Activated naive CD4-positive, alpha-beta T cell treated with anti-CD3 and anti-CD28 coated beads, Interleukin-2, amount 50 U/mL, for 72 hours (primary cell): ENCODE measurements at places on chromosomes 5 and 9. TPM values are rescaled to one million over a fixed set of nuclear protein-coding genes. Genes with fewer than 3 reads are reported as not detected.

The G3BP1 gene
- total RNA-seq: 250 TPM

DNA sequence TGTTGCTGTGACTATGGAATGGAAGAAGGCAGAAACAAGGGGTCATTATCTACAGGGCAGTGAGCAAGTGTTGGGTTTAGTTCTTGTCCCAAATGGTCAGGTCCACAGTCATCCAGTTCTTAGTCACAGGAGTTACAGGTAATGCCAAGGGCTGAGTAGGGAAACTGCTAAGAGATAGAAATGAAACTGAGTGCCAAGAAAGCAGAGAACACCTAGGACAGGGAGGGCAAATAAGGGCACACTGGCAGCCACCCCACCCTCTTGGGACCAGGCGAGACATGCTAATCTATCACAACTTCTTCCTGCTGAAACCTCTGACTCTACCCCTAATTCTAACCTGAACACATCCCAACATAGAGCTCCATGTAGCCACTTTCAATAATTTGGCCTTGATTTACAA is 103.2 kb downstream of the KLF4 start:
- DNase-seq: no peak

DNA sequence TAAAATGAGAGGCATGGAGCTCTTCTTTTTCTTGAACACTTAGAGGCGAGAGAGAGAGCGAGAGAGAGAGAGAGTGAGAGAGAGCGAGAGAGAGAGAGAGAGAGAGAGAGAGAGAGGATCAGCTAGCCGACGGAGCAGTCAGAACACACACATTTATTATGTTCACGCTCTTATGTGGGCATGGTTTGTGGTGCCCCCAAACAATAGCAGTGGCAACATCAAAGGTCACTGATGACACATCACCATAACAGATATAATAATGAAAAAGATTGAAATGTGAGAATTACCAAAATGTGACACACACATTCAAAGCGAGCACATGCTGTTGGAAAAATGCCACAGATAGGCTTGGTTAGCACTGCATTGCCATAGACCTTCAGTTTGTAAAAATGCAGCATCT is 116.1 kb downstream of the KDM4C start:
- DNase-seq: no peak

DNA sequence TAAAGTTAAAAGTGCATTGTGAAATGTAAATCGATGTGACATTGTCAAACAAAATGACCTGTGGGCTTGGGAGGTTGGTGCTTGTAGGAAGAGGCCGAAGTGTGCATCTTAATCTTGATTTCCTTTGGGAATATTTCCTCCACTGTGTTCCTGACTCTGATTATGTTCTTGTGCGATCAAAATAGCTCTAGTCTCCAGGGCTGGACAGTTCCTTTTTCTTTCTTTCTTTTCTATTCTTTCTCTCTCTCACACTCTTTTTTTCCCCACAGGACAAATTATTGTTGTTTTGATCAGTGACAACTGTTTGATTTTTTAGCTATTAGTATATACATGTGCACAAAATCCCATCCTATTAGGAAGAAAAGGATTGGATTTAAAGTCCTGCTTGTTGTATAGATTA is 347.5 kb downstream of the ZSWIM6 start:
- DNase-seq: no peak

DNA sequence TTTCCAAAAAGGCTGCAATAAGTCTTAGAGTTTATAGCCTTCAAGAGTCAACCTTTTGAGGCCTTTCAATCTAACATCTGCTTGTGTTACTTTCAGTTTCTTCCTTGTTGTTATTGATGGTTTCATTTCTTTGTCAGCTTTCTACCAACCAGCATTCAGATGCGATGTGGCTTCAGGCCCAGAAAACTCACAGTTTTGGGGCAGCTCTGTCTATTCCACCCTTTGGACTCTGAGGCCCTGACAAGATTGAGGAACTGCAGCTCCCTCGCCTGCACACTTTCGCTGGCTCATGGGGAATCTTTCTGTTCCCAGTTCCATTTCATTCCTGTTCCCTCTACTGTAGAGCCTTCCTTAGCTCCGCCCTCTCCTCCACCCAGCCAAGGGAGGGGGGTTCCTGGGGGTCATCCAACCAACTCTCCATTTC is 13.3 kb upstream of the WHRN start:
- DNase-seq: no peak

DNA sequence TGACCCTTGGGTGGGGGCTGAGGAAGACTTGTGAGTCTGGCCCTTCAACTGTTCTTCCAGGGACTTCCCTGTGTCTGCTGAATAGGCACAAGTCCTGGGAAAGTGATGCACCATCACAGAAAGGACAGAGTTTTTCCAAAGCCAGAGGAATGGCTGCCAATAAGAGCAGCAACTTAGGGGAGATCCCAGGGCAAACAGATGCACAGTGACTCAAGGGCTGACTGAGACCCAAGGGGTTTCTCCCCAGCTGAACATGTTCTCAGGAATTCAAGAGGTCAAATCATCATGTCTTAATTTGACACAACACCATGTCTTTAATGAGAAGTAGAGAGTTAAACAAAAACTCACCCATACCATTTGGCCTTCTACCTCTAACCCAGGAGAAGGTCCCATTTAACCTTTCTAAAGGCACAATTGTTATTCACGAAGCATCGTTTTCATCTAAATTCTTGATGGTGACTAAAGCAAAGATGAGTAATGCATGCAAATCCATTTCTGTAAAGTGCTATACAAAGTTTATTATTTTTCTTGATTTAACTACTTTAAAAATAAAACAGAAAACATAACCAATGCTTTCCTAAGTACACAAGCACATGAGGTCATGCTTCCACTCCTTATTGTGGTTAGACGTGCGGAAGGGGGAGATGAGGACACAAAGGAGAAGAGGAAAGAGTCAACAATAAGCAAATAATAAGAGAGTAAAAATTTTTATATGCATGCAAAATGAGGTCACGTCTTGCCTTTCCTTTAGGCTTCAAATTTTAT is 324.1 kb downstream of the PLK2 start:
- DNase-seq: no peak

GRCh38 chr9:130186839-130187522 is 14.8 kb downstream of the NCS1 start:
- no peak for DNase-seq

The ANKRD31 gene
- 0.47 TPM for total RNA-seq

- no peak for DNase-seq
Measured at GRCh38 chr5:7094626-7095025, 301.3 kb upstream of the ADCY2 start.

The FGFR4 gene
- 2.3 TPM for total RNA-seq

- DNase-seq: no peak
Measured at GRCh38 chr9:128192601-128193371, 1.4 kb upstream of the CIZ1 start.

- DNase-seq: no peak
Measured at GRCh38 chr5:149605998-149606724, 24.9 kb downstream of the ARHGEF37 start.

The ZMAT2 gene
- total RNA-seq: 50.9 TPM

GRCh38 chr9:106755736-106756135 is 107.2 kb upstream of the ZNF462 start:
- DNase-seq: no peak

The PLPP7 gene
- 0.37 TPM for total RNA-seq

- DNase-seq: no peak
Measured at GRCh38 chr5:148823871-148824270, 2.5 kb upstream of the ADRB2 start.

The TLR4 gene
- total RNA-seq: not detected

DNA sequence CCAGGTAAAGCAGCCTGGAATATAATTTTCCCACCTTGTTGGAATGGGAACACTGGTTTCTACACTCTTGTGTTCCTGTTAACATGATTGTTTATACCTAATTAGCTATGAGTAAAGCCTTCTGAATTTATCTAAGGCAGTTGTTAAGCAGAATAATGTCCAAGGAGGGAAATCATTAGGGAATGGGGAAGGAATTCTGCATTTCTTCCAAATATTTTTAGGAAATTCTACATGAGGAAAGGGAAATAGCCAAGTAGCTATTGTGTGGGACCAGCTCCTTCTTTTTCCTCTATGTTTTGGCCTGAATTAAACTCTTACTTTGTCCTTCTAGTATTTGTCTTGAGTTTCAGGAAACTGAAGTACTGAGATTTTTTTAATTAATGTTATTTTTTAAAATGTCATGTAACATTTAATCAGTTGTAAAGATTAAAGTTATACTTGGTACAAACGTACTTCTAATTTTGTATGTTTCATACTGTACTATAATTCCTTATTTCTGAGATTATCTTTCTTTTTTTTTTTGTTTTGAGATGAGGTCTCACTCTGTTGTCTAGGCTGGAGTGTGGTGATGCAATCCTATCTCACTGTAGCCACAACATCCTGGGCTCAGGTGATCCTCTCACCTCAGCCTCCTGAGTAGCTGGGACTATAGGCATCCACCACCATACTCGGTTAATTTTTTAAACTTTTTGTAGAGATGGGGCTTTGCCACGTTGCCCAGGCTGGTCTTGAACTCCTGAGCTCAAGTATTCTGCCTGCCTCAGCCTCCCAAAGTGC is 28.5 kb downstream of the ANKDD1B start:
- DNase-seq: no peak

- DNase-seq: no peak
Measured at GRCh38 chr5:124302533-124302932, 443.9 kb downstream of the ZNF608 start.
